ENCODE measurements at places on chromosomes 6 and 20.

DNA sequence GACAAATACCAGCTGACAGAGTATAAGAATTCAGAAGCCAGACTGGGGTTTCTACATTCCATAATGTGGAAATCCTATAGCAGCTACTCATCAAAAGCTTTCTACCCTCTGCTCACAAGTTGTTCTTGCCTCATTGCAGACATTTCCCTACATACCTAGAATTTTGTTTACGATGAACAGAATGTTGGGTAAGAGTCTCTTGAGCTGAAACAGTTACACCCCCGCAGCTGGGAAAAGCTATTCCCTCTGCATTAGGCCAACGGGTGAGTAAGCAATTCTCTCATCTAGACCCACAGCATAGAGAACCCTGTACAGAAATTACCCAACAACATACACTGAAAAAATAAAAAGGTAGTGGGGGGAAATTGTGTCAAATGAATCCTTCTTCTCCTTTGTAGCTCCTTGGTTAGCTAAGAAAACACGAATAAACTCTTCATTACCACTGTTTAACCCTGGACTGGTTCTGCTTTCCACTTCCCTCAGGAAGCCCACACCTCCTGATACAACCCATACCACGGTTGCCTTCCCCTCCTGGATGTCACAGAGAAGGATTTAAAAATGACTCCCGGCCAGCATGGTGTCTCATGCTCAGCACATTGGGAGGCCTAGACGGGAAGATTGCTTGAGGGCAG is 215.0 kb upstream of the SHLD1 start:
- no peak for DNase-seq

DNA sequence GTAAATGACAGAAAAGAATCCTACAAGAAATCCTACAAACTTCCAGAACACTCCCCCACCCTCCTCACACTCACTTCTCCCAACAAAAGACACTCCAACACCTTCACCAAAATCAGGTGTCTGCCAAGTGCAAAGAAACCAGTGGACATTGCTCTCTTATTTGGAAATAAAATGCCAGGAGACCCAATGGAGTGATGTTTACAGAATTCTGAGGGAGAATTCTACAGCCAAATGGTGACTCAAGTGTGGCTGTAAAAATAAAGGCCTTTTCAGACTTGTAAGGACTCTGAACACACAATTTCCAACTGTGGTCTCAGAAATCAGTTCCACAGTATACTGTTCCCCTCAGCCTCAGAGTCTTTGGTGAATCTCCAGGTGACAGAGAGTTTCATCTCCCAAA is 109.6 kb upstream of the CARMIL1 start:
- no peak for DNase-seq

- DNase-seq, result no peak
Measured at GRCh38 chr20:14643146-14643545, 305.7 kb upstream of the FLRT3 start.

DNA sequence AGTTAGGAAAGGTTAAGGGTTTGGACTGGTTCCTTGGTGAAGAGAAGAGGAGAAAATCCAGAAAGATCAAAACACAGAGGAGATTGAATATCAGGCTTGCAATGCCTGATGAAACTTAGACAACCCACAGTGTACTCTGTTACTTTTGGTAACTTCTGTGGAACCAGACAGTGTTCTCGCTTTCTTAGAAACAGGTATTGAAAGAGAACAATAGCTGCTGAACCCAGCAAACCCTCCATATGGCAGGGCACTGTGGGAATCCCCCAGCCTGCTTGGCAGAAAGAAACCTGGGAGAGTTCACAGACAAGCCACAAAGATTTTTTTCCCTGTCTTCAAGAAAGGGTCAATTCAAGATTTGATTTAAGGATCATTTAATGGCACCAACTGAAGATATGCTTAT is 342.8 kb downstream of the FOXA2 start:
- no peak for DNase-seq

GRCh38 chr6:12878741-12879140 is 162.2 kb downstream of the PHACTR1 start:
- no peak for DNase-seq

DNA sequence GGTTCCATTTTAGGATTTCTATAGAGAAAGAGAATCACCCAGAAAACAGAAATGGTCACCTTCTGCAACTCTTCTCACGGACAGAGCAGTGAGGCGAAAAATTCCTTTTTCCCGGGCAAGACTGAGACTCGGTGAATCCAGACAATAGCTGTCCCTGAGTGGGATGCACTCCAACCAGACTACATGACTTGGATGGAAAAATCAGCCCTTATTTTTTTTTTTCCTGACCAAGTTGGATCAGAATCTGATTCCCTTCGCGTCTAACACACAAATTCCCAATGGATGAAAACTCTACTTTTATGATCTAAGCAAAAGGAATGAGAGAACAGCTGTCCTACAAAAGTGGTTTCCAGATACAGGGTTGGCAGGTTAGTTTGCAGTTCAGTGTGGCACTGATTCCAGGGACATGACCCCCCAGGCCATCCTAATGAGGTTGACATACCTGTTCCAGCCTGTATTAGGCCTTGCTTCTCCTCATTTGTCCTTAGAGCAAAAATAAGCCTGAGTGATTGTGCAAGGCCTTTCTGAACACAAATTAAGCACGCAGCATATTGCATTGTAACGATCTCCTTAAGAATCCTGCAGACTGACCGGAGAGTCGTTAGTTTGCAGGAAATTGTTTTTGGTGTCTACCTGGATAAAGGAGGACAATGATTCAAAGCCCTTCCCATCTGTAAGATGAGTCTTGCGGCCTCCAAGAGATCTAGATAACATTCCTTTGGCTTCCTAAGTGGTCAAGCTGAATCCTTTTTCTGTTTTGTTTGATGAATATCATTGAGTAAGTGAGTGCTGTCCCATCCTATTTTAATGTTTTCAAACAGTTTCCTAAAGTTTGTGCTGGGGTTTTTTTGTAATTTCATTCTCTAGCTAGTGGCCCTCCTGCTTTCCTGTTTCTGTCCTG is 1.5 kb upstream of the NEDD9 start:
- DNase-seq, result no peak

- no peak for DNase-seq
Measured at GRCh38 chr6:44868335-44868668, 459.8 kb upstream of the RUNX2 start.

GRCh38 chr6:26306232-26306631 is 58.8 kb upstream of the BTN3A2 start:
- no peak for DNase-seq

GRCh38 chr6:156030053-156030452 is 574.4 kb upstream of the NOX3 start:
- DNase-seq, result no peak
